Activated naive CD8-positive, alpha-beta T cell treated with anti-CD3 and anti-CD28 coated beads, Interleukin-2, amount 10 ng/mL, durations not matched to agents 7 days and 5 days (primary cell): ENCODE measurements at places on chromosomes 2 and 18. TPM values are rescaled to one million over a fixed set of nuclear protein-coding genes. Genes with fewer than 3 reads are reported as not detected.
A peak's percentile ranks its signal among the peaks of the same experiment; 100 is the strongest.

The OTOS gene
- not detected for total RNA-seq

- DNase-seq = no peak
Observed at GRCh38 chr2:119772128-119772527, 12.4 kb downstream of the PTPN4 start.

- DNase-seq = no peak
Observed at GRCh38 chr18:4831791-4832375, 365.2 kb downstream of the AKAIN1 start.

The SPDYA gene
- 1.4 TPM for total RNA-seq

DNA sequence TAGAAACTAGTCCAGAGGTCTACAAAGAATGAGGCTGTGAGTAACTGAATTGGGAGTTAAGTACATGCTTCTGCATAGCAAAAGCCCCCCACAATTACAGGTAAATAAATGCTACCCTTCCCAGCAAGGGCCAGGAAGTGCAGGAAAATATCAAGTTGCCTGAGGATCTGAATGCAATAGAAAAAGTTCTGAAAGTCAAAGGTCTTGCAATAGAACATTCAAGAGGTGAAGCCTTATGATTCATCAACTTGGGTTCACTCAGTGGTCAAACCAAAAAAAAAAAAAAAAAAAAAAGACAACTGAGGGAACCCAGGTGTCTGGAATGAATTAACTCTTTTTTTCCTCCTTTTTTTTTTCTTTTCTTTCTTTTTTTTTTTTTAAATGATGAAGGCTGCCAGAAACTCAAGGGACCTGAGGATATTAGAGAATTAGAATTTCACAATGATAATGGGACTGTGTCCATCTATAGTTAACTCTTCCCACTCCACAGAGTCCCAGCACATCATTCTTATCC lies 42.9 kb upstream of the RFX8 start:
- DNase-seq = no peak

The CNTNAP5 gene
- not detected for total RNA-seq

DNA sequence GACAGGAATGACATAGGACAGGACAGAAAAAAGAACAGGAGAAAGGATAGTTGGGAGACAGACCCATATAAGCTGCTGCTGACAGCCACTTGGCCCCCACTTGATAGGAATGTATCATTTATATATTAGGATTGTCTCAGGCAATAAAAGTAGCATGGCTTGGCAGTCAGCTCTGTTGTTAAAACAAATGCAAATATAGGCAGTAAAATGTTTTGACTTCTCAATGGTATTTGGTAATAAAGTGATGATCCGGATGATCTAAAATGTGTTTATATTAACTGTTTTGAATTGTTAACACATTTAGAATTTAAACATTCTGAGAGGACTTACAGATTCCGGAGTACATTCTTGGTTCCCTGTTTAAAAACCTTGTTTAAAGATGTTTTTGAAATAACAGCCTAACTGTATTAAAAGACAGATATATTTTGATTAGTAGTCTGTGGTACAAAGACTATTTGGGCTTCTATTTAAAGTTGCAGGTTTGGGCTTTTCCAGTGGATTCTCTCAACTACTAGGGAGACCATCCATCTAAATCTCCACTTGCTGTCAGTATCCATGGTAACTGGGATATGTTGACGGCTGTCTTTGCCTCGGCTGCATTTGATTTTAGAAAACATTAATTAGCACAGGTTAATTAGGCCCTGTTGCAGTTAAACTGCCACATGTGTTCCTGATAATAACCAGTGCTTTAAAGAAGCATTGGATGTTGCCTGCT lies 147.6 kb downstream of the ESCO1 start:
- no peak for DNase-seq

DNA sequence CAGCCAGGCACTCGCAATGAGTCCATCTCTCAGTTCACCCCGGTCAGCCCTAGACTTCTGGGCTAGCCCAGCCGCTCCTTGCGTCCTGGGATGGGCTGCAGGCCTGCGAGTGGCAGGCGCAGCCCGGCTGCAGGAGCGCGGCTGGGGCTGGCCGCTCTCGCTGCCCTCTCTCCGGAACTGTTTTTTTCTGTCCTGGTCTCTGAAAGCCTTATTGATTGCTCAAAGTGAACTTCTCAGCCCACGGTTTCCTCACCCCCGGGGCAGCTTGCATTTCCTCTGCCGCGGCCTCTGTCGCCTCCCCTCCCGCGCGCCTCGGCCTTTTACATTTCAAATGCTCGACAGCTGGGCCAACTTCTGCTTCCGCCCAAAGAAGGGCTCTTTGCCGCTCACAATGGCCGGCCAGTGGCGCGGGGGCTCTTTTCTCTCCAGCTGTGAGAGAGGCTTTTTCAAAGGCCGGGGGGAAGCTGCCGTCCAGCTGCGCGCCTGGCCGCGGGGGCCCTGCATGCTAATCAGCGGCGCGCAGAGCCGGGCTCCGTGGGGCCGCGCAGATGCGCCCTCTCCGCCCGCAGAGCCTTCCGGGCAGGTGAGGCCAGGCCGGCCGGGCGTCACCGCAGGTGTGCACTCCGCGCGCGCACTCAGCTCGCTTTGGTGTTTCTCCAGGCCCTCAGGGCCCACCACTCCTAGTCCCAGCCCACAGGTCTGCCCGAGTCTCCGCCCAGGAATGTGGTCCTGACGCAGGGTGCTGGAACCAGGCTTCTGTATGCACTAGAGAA lies 513.8 kb downstream of the RNF144A start:
- DNase-seq = peak; percentile 77

DNA sequence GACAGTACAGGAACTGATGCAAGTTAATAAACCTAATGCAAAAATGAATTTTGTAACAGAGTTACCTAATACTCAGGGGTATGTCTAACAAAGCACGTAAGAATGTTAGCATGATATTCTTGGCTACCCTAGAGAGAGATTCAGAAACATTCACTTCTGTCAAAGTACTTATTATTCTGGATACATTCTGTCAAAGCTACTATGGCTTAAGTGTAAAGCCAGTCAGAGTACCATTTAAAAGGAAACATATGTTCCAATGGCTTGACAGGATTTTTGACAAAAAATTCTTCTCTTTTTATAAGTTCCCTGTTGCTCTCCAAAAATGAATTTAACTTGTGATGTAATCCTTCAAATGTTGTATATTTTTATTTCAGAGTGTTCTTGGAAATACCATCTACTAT lies 85.5 kb downstream of the PIGN start:
- no peak for DNase-seq

GRCh38 chr2:216236486-216236885 lies 127.3 kb downstream of the XRCC5 start:
- no peak for DNase-seq
